ENCODE measurements at places on chromosomes 4 and X. TPM values are rescaled to one million over a fixed set of nuclear protein-coding genes. Genes with fewer than 3 reads are reported as not detected.
A peak's percentile ranks its signal among the peaks of the same experiment; 100 is the strongest.

DNA sequence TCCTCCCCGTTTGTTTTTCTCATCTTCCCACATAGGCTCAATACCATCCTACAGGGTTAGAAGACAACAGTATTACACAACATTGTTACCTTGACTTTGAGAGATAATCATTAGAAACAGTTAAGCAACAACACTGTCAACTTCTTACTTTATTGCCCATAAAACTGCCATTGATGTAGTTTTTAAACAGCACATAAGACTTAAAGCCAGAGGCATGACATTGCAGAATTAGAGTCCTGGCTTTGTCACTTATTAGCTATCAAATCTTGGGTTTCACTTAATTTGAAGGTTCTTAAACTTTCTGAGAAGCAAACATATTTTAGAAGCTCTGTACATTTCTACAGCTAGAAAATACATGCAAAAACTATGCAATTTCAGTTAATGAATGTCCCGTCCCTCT, 41.8 kb downstream of the EIF4E start:
- no peak for DNase-seq
- no peak overlapping the region for H3K4me3 ChIP-seq
- H3K36me3 ChIP-seq, result peaks cover 25% of the 10 kb centered on the region
- no peaks in the 10 kb centered on the region for H3K4me1 ChIP-seq

GRCh38 chrX:43646800-43647199, 9.3 kb upstream of the MAOA start:
- H3K36me3 ChIP-seq, result no peaks in the 10 kb centered on the region
- no peak overlapping the region for H3K27ac ChIP-seq
- H3K27me3 ChIP-seq, result no peaks in the 10 kb centered on the region
- no peak for DNase-seq
- no peaks in the 10 kb centered on the region for H3K4me1 ChIP-seq

DNA sequence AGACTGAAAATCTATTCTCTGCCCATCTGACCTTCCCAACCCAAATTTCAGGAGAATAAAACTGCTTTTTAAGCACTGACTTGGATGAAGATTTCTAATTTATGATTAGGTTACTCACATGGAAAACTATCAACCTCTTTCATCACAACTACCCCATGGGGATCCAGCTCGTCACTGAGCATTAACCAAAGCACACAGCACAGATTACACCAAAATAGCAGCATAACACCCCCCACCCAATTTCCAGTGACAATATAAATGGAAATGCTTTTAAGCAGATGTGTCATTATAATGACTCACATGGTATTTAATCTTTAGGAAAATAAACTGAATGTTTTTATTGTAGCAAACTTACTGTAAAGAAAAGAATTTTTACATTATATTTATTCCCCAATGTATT, 9.7 kb downstream of the SERTM2 start:
- H3K36me3 ChIP-seq, result no peaks in the 10 kb centered on the region

The BEX1 gene
- total RNA-seq, result 0.63 TPM

DNA sequence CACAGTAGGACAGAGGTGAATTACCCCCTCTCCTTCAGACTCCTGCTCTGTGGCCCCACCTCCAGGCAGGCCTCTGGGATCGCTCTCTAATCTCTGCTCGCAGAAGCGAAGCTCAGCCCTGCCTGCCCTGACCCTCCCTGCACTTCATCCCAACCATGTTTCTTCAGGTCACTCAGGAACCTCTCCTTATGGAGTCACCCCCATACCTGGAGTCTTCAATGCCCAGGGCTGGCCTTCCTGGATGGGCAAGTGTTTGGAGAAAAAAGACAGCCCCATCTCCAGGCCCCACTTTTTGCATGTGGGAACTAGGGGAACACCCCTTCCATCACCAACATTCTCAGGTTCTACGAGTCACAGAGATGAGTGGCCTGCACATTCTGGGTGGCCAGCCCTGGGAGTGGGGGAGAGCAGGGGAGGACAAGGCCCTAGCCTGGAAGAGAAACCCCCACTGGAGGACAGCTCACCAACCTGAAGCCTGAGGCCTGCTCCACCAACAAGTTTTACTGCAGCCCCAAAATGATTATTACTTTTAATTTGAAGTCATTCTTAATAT, 90.8 kb downstream of the PPP2R2C start:
- no peaks in the 10 kb centered on the region for H3K4me1 ChIP-seq
- DNase-seq, result peak; percentile 5

The UPF3B gene
- 19.9 TPM for total RNA-seq

Measured in CD8-positive, alpha-beta memory T cell (primary cell).